ENCODE measurements at places on chromosomes 5 and 9.

DNA sequence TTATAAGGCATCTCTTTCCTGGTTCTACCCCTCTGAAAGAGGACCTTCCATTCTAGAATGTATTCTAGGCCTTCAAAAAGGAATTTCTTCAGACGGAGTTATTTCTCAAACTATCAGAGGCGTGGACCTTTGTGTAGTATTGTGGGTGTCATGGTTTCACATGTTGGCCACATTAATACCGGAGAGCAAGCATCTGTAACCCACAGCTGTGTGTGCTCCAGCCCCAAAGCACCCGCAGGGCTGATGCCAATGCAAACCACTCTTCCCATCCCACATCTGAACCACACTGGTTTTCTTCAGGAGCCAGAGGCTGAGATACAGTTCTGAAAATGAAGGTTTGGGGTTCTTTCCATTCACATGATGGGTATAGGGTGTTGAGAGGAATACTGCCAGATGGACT is 127.1 kb downstream of the BNC2 start:
- no peak for DNase-seq

- DNase-seq: no peak
Observed at GRCh38 chr9:132585954-132586829, 3.8 kb downstream of the BARHL1 start.

DNA sequence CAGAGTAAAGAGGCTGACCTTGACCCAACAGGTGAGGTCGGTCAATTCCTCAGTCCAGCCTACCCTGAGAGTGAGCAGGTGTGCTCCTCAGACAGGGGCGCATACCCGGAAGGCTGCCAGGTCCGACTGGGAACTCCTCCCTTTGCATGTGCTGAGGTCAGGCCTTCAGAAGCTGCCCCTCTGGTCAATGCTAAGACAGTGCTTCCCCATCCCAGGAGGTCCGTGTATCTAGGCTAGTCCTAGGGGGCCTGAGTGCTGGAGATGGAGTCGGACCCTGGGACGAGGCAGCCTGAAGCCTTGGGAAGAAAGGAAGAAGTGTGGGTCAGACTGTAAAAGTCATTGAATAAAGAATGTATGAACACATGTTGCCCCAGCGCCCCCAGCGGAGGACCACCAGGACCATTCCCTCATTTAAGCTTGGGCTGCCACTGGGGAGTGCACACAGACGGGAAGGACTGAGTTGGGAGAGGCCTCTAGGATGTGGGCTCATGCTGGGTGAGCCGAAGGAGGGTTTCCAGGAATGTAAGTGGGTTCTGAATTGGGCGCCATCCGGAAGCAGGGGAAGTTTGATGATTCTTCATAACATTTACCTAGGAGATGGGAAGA is 41.0 kb upstream of the GFPT2 start:
- DNase-seq: no peak

GRCh38 chr5:179876610-179876952 is 18.0 kb upstream of the MRNIP start:
- no peak for DNase-seq

GRCh38 chr5:62212648-62213047 is 93.4 kb upstream of the KIF2A start:
- DNase-seq: no peak

DNA sequence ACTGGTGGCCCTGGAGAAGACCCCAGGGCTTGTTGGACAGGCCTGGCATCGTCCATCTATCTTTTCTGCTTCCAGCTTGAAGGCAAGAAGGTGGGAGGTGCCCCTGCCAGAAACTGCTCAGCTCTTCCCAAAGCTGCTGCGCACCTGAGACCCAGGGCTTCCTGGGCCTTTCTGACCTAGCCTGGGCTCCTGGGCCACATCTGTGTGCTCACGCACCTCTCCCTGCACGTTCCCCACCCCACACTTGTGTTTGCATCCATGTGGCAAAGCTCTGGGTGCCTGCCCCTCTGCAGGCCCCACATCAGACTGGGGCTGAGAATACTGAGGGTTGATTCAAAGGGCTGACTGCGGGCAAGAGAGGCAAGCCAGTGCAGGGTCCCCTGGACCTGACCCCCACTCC is 63.4 kb downstream of the PFDN1 start:
- no peak for DNase-seq

DNA sequence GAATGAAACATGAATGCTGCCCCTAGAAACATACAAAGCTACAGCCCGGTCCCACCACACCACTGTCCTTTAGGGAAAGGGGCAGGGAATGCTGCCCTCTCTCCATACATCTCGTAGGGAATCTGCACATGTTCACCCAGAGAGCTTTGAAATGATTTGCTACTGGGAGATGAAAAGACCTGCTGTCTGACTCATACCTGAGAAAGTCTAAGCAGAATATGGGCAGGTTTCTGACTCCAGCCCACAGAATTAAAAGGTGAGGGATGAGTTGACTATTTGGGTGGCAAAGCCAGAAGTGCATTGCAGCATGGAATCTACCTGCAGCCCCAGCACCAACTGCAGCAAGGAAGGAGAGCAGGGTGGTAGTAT is 297.9 kb downstream of the TLE1 start:
- DNase-seq: no peak

DNA sequence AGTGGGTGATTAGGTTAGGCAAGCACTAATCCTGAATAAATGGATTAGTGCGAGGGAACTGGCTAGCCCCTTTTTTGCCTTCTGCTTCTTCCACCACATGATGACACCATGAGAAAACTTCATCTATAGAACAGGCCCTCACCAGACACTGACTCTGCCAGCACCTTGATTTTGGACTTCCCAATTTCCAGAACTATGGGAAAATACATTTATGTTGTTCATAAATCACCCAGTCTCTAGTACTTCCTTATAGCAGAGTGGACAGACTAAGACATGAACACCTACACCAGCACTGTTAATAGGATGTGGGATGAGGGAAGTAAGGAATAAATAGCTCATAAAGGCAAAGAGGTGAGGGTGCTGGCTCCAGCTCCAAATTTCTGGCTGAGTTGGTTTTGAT is 1.4 kb downstream of the ZNF622 start:
- no peak for DNase-seq

- no peak for DNase-seq
Observed at GRCh38 chr5:28215091-28215490, 1176.7 kb upstream of the CDH9 start.

GRCh38 chr5:178293400-178293799 is 60.8 kb upstream of the PHYKPL start:
- no peak for DNase-seq

GRCh38 chr9:27665136-27665535 is 91.9 kb upstream of the C9orf72 start:
- no peak for DNase-seq

- no peak for DNase-seq
Observed at GRCh38 chr5:154168395-154168794, 22.1 kb upstream of the GALNT10 start.

GRCh38 chr9:93390953-93391515 is 60.5 kb upstream of the FAM120A start:
- DNase-seq: no peak

DNA sequence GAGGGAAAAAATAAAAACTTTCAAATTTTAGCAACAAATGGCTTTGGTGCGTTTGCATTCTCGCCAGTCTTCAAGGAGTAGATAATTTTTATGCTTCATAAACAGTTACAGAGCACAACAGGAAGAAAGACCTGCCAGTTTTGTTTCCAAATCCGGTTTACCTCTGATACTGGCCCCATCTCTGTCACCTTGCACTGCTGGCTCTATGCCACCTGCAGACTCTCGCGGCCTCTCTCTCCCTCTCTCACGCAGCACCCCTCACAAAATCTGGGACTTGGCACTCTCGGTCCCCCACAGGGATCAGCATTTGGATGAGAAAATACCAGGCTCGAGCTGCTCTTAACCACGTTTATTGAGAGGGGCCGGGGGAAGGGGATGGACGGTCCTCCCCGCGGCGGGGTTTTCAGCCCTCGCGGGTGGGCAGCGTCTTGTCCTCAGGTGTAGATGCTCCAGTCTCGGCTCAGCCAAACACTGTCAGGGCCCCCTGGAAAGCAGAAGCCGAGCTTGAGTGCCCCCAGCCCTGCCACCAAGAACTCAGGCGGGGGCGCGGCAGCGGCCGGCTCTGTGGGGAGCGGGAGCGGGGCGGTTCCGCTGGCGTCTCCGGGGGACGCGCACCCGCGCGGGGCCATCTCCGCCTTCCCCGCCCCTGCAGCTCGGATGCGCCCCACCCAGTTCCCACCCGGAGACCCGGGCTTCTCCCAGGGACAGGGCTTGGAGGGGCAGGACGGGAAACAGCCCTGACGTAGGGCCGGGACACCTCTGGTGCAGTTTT is 1.3 kb downstream of the SCGB3A1 start:
- DNase-seq: no peak

DNA sequence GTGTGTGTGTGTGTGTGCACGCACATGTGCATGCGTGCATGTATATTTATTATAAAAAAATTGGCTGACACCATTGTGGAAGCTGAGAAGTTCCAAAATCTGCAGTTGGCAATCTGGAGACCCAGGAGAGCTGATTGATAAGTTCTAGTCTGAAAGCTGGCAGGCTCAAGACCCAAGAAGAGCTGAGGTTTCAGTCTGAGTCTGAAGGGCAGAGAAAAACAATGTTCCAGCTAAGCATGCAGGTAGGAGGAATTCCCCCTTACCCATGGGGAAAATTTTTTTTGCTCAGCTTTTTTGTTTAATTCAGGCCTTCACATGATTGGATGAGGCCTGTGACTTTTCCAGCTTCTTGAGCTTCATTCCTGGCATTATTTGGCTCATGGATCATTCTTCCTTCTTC is 31.2 kb upstream of the ACTBL2 start:
- no peak for DNase-seq

GRCh38 chr9:18771011-18771410 is 262.0 kb downstream of the SAXO1 start:
- DNase-seq: no peak

DNA sequence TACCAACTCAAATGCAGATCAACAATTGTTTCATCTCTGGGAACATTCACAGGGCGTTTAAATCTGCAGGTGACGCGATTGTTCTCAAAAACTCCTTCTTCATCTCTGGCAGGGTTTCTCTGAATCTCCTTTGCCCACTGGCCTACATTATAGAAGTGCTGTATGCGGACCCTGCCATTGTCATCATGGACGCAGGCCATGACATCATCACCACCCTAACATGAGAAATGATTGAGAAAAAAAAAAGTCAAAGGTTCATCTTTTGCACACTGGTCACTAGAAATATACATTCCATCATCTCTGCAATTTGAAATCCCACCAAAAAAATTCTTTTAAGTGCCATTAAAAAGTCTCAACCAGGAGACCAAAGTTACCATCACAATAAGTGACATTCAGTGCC is 21.6 kb upstream of the TMEM245 start:
- DNase-seq: no peak

- DNase-seq: no peak
Observed at GRCh38 chr9:108019821-108020220, 530.3 kb upstream of the KLF4 start.

DNA sequence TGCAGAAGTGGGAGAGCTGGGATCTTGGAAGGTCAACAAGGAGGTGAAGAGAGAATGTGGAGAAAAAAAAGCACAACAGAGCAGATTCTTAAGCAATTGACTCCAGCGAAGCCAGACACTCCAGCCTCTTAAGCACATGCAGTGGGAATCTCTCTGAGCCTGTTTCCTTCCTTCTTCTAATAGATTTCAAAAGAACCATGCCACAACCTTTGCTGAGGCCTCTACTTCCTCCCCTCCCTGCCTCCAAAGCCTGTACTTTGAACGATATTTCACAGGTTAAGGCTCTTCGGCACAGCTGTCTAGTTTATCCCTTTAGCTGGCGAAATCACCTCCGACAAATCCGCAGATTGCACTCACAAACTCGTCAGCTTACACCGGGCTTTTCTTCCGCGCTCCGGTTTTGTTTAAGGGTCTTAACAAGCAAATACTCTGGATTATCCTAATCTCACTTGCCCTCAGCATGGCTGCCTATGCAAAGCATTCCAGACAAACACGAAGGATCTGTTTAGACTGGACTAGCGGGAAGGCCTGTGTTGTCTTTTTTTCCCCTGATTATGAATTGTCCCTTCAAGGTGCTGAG is 211.6 kb upstream of the PANK3 start:
- no peak for DNase-seq

GRCh38 chr5:21895766-21896350 is 957.3 kb downstream of the CDH12 start:
- no peak for DNase-seq

GRCh38 chr9:72933730-72934665 is 18.9 kb downstream of the ALDH1A1 start:
- DNase-seq: no peak

- DNase-seq: no peak
Observed at GRCh38 chr5:39270225-39270848, 51.0 kb upstream of the FYB1 start.

- DNase-seq: no peak
Observed at GRCh38 chr5:28403846-28404245, 1365.5 kb upstream of the CDH9 start.

DNA sequence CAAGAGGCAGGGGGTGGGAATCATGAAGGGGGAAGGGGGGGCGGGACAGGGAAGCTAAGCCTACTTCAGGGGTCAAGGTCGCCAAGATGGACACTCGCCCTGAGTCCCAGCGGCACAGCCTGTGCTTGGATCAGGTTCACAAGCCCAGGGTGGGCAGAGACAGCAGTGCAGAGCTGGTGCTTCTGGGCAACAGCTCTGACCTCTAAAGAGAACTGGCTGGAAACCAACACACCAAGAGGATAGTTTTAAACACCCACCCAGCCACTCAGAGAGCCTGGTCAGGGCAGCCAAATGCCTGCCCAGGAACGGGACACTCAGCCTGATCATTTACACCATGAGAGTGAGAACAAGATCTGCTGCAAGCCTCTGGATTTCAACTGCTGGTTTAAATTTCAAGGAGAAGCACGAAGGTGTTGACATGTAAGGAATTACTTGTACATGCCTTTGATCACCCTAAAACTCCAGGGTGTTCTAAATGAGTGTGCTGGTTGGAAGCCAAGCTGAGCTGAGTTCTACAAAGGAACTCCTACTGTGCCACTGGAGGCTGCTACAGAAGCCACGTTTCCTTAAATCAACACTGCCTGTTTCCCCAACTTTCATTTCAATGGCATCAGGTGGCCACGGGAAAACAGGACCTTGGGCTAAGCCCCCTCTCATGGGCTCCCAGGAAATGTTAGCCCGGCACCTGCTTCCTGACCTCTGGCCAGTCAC is 91.5 kb downstream of the TTLL11 start:
- no peak for DNase-seq

GRCh38 chr5:142900927-142901326 is 130.8 kb downstream of the ARHGAP26 start:
- DNase-seq: no peak

DNA sequence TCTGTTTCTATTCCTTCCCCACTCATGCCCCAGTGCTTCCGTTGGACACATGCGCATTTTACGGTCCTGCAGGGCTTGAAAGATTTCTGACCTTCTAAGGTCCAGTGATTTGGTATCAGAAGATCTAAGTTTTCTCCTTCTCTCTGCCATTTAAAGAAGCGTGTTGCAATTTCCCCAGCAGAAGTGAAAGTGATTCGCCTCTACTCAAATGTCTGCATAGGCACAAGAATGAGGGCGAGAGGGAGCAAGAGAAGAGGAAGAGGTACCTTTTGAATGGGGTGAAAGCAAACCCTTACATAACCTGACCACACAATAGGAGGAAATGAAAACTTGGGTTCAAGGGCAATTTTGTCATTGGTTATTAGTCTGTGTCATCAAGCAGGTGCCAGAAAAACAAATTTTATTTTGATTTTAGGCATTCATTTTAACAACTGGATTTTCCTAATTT is 31.7 kb upstream of the NR3C1 start:
- no peak for DNase-seq
